ENCODE measurements at places on chromosomes 6 and 20. TPM values are rescaled to one million over a fixed set of nuclear protein-coding genes. Genes with fewer than 3 reads are reported as not detected.

- no peak for DNase-seq
Observed at GRCh38 chr6:24898676-24899075, 37.1 kb downstream of the RIPOR2 start.

DNA sequence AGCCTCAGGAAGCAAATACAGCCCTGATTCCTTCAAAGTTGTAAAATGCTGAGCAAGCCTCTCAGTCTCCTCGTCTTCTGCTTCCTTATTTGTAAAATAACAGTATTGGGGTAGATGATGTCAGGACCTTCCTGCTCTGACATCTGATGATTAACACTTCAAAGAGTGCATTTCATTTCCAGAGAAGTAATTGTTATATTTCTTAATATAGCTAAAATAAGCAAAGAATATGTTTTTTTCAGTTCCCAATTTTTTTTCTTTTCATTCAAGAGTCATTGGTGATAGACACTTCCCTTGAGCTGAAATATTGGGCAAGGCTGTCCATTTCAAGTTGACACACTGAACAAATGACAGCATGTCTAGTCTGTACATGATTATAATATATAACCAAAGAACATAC lies 53.4 kb downstream of the SLX4IP start:
- DNase-seq, result no peak

DNA sequence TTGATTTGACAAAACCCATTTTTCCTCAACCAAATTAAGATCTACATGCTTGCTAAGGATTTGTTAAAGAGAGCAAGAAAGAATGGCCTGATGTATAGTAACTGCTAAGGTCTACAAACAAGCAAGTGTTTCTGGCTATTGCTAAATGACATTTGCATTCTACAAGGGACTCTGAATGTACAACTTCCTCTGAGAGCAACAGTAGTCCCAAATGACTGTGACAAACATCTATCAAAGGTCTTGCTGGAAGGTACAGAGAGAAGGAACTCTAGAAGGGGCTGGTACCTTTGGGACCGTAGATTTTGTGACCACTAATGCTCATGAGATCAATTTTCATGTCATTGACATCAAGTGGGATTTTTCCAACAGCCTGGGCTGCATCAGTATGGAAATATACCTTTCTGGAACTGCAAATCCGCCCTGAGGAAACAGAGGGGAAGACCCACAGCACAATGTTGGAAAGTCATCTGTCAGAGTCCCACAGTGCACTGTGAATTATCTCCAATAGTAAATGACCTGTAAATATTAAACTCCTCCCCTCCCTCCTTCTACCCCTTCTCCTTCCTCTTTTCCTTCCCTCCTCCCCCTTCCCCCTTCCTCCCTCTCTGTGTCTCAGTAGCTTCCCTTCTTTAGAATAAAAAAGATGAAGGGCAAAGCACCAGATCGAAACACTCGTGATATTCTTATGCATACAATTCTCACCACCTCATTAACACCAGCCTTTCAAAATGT lies 15.9 kb upstream of the CPNE1 start:
- DNase-seq, result no peak

DNA sequence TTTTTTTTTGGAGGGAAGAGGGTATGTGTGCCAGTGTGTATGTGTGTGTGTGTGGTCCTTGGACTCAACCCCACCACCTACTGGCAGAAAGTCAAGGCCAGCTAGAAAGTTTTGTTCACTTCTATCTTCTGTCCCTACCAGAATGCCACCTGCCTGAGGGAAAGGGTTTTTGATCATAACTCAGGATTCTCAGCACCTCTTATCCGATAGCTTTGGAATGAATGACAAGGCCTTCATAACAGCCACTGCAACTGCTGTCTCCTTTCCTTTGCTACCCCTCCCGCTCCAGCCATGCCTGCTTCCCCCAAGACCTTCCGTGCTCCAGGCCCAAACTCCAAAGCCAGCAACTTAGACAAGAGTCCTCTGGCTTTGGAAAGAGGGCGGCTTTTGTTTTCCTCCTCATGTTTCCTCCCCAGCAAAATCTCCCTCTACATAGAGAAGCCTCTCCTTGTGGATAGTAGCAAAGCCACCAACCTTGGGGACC lies 18.7 kb downstream of the BTN3A1 start:
- DNase-seq, result peak; percentile 24

DNA sequence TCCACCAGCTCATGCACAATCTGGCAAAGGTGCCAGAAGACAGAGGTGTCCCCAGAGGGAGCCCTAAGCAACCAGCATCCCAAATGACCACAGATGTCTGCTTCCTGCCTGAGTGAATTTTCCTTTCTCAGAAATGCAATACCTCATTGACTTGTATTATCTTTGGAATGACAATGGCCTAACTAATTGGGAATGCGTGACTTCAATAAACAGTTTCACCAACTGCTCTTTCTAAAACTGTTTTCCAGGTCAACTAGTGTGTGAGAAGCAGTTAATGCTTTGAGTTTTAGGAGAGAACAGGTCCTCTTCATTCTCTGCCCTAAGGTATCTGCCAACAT lies 108.9 kb upstream of the SNX9 start:
- no peak for DNase-seq

DNA sequence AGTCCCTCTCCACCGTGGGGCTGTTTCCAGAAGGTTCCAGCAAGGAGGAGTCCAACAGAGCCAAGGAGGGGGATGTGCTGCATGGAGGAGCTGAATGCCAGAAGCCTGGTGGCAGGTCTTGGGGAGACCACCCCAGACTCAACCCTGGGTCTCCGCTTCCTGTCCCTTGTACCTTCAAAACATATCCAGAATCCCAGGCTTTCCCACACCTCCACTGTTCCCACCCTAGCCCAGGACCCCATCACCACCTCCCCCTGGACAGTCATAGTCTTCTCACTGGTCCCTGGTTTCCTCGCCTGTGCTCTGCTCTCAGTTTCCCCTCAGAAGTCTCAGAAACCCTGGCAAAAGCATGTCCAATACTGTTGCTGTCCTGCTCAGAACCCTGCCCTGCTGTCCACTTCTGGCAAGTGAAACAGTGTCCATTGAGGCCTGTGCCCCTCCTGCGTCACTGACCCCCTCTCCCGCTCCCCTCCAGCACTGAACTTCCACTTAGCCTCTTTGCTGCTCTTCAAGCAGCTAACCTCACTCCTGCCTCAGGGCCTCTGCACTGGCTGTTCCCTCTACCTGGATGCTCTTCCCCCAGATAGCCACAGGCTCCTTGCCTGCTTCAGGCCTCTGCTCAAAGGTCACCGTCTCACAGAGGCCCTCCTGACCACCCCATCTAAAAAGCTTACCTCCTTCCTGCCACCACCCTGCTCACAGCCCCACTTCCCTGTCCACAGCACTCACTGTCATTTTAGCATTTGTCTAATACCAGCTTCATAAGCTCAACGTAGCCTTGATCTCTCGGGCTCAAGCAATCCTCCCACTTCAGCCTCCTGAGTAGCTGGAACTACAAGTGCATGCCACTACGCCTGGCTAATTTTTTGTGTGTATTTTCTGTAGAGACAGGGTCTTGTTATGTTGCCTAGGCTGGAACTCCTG lies 169.2 kb downstream of the GRM4 start:
- no peak for DNase-seq

- DNase-seq, result no peak
Observed at GRCh38 chr6:43402820-43403219, 24.5 kb upstream of the ABCC10 start.

- DNase-seq, result no peak
Observed at GRCh38 chr6:15423286-15423993, 177.6 kb downstream of the JARID2 start.

DNA sequence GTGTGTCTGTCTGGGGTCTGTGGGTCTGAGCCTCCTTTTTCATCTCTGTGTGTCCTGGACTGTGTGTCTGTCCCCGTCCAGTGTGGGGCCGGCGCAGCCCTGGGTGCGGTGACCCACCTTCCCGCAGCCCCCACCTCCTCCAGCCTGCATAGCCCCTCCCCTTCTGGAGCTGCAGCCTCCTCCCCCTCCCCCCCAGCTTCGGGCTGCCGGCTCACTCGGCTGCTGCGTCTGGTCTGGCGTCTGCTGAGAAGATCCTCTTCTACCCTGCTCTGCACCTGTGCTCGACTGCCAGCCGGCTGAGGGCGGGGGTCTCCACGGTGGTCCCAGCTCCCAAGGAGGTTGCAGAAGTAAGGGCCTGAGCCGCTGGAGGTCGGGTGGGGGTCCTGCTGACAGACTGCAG lies 7.6 kb upstream of the LKAAEAR1 start:
- DNase-seq, result no peak

GRCh38 chr6:105675715-105676397 lies 273.0 kb upstream of the PREP start:
- no peak for DNase-seq

- no peak for DNase-seq
Observed at GRCh38 chr6:20571261-20571660, 37.0 kb downstream of the CDKAL1 start.

DNA sequence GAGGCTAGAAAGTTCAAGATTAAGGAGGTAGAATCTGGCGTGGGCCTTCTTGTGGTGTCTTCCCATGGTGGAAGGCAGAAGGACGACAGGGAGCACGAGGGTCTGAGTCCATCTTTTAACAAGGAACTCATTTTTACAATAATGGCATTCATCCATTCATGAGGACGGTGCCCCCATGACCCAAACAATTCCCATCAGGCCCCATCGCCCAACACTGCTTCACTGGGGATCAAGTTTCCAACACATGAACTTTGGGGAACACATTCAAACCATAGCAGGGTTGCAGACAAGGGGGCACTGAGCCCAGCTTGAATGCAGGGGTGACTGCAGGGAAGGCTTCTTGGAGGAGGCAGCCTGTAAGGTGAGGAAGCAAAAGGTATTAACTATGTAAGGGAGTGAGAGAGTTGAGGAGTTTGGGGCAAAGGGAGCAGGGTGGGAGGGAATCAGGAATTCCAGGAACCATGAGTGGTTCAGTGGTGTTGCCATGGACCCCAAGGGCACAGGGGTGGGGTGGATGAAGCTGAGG lies 5.5 kb downstream of the RAB44 start:
- no peak for DNase-seq

DNA sequence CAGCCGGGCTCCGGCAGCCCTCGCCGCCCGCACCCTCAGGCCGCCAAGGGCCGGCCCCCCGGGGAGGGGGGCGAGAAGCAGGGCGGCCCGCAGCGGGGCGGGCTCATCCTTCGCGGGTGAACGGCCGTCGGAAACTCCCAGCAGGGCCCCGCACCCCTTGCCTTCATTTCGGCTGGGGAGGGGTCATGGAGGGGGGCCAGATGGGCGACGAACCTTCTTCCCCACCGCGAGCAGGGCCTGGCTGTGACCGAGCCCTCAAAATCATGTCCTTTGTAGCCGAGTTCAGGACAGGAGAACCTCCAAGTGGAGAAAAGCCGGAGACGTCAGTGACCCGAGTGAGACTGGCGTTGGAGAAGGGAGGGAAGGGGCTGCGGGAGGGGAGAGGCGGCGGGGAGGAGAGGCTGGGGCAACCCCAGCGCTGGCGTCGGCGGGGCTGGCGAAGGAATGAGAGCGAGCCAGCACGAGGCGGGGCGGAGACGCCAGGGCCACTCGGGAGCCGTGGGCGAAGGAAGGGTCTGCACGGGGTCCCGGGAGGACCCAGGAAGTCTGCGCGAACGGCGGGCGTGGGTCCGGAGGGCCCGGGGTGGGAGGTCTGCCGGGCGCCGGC lies 571 bp upstream of the FOXC1 start:
- no peak for DNase-seq

GRCh38 chr20:41034239-41034638 lies 5.6 kb downstream of the TOP1 start:
- DNase-seq, result no peak

- DNase-seq, result no peak
Observed at GRCh38 chr6:150704447-150705192, 104.9 kb downstream of the PLEKHG1 start.

DNA sequence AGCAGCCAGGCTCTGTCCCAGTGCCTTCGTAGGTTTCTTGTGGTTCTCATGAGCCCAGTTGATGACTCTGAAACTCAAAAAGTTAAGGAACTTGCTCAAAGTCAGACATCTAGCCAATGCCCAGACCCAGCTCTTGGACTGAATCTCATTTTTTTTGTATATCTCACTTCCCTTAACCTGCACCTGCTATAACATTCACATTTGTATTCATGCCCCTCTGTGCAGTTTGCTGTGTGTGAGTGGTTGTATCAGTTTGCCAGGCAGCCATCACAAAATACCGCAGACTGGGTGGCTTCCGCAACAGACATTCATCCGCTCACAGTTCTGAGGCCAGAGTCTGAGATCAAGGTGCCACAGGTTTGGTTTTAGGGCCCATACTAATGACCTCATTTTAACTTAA lies 49.9 kb downstream of the IPCEF1 start:
- DNase-seq, result no peak

DNA sequence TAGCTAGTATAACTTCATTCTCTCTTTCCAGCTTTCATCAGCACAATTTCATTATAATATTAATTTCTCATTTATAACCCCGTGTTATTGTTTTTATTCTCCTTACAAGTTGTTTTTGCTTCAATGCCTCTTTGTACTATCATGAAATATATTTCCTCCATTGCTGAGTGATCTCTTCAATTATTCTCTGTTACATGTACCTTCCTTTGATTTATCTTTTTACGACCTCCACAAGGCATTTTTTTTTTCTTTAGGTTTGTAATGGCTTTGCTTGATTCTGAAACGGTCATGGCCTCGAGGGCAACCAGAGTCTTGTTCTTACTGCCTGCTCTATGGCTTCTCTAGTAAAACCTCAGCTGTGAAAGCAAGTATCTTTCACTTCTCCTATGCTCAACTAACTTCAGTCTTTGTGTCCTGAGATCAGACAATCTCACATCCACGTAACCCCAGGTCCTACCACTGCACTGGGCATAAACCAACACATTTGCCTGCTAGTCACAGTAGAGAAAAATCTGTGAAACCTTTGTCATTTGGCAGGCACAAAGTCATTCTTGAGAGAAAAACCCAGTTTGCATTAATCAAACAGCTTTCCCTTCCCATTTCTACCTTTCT lies 119.9 kb downstream of the UST start:
- DNase-seq, result no peak

DNA sequence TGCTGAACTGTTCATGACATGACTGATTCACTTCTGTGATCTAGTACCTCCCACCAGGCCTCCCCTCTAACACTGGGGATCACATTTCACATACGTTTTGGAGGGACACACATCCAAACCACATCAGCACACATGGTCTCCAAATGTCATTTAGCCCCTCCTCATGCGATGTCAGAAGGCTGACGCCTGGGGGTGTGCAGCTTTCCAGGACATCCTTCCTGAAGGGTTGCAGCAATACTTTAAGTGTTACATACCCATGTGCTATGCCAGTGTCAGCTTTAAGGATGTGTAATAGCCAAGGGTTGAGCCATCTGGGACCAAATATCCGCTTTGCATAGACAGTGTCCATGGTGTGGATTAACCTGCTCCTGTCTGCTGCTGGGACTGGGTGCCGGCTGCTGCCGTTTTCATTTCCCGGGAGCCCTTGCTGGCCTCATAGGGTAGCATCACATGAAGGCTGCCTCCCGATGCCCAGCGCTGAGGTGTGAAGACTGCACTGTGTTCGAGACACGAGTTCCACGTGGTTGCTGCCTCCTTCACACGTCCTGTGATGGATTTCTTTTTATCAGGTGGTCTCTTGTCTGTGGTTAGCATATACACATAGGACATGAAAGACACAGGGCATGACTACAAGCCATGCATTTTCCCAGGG lies 219.0 kb downstream of the THBS2 start:
- no peak for DNase-seq

GRCh38 chr6:107466062-107466461 lies 6.7 kb upstream of the PDSS2 start:
- DNase-seq, result no peak

RSPO4 gene
- 8.5 TPM for total RNA-seq

DOK5 gene
- total RNA-seq, result 10.1 TPM

MEI4 gene
- total RNA-seq, result 0.18 TPM

SLC32A1 gene
- 0.09 TPM for total RNA-seq

TRIM39 gene
- 22.7 TPM for total RNA-seq

XKR7 gene
- total RNA-seq, result 2.3 TPM

KCNG1 gene
- 34.6 TPM for total RNA-seq

TAGAP gene
- total RNA-seq, result 0.27 TPM
